ENCODE measurements at places on chromosomes 1 and 21.

- DNase-seq: peak; percentile 76
These were observed 1.7 kb upstream of the KIF26B start for GRCh38 chr1:245153081-245153551.

DNA sequence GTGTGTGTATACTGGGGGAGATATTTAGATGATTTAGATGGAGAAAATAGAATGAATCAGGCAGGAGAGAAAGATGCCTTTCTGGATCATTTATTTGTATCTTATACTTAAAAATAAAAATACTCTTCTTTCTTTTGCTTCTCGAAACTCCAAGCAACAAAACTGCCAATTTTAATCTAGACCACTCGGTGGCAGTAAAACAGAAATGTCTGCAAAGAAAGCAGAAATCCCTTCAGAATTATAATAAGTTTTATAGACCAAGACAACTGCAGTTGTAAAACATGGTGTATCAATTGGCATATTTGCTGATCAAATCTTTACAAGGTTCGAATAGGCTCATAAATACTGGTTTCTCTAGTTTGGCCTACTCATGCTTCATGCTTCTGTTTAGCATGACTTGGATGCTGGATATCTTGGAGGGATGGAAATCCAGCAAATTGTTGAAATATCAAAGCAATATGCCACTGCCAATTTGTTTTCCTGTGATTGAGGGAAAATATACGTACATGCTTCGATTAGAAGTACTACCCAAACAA lies 15.1 kb upstream of the C1orf87 start:
- DNase-seq: no peak

- DNase-seq: no peak
These were observed 585 bp downstream of the NEGR1 start for GRCh38 chr1:72281637-72282270.

- DNase-seq: no peak
These were observed 6.6 kb downstream of the TBX19 start for GRCh38 chr1:168287237-168287664.

DNA sequence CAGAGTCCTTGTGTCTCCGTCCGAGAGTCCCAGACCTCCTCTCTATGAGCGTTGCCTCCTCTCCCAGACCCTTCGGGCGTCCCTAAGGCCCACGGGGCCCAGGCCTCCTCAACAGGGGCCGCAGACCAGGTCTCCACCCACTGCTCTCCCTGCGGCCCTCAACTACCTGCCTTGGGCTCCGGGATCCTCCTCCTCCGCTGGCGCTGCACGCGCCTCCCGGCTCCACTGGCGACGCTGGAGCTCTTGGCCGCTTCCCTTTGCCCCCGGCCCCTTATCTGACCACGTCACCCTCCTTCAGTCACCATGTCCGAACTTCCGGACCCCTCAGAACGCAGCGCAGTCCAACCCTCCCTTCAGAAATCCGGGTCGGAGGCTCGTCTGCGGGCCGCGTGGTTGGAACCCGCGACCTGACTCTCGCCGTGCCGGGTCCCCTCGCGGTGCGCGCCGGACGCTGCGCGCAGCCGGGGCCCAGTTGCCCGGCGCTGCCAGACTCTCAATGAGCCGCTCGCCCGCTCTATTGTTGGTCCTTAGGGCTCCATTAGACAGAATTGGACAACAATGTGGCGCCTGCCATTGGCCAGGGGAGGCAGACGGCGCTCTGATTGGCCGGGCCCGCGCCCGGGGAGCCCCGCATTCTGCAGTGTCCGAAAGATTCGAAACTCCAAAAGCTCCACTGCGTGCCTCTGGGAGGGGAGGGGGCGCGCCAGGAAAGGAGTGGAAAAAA lies at the start of gene DMRTA2:
DMRTA2 (minus strand) TSS at position 498 of the 724 bp plus-strand sequence. CDS start 1,907 bp downstream, outside the sequence.
- DNase-seq: peak; percentile 15

DNA sequence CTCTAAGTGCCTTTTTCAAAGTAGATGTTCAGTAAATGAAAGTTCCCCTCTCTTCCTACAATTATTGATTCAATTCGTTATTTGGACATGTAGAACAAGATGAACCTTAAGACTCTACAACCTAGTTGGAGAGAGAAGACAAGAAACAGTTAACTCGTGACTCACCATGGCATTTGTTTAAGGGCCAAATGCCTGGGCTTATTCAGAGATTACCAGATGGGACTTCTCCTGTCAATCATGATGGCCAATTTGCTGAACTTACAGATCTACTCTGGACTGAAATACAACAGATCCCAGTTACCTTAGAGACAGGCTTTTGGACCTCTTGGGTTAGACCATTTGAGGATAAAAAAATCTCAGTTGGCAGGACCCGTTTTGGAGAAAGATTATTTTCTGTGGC lies 93.5 kb downstream of the C1orf94 start:
- no peak for DNase-seq

DNA sequence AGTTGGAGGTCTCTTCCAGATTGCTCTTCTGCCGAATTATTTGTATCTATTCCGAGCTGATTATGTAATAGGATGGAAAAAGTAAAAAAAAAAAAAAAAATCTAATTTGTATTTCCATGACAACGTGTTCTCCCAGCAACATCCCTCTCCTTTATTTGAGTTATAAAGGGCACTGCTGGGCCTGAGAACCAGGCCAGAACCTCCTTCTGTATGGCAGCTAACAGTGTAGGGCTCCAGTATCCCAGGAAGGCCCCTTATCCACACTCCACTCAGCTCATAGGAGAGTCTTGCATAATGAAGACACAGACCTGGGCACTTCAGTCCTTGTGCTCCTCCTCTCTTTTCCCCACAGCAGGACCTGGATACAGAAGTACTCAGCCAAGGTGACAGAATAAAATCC lies 3.7 kb upstream of the IPO9 start:
- no peak for DNase-seq

DNA sequence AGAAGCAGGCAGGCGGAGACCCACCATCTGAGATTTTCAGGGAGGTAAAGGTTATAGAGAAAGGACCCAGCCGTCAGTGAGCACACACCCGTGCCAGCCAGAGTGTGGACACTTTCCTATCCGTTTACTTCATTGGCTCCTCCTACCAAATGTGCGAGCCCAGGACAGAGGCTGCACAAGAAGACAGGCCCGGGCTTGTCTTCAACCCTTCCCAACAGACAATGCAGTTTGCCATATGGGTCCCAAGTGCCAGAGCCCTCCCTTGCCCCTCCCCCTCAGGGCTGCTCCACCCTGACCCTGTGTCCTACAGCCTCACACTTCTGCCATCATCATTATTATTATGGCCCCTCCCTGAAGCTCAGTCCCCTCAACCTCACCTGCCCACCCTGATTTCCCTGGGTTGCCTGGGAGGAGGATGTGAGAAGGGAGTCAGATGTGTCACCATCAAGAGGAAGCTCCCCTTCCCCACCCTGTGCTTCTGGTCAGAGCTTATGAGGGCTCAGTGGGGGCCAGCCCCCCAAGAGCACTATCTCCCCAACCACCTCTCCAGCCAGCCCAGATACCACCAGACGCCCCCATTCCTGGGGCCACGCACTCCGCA lies 9.4 kb downstream of the LAPTM5 start:
- DNase-seq: no peak

GRCh38 chr1:115412286-115412685 lies 74.2 kb upstream of the NGF start:
- no peak for DNase-seq

- no peak for DNase-seq
These were observed 76.3 kb downstream of the TOMM20 start for GRCh38 chr1:235052067-235053008.

- peak; percentile 25 for DNase-seq
These were observed 22.0 kb downstream of the PRKCZ start for GRCh38 chr1:2072109-2072806.

DNA sequence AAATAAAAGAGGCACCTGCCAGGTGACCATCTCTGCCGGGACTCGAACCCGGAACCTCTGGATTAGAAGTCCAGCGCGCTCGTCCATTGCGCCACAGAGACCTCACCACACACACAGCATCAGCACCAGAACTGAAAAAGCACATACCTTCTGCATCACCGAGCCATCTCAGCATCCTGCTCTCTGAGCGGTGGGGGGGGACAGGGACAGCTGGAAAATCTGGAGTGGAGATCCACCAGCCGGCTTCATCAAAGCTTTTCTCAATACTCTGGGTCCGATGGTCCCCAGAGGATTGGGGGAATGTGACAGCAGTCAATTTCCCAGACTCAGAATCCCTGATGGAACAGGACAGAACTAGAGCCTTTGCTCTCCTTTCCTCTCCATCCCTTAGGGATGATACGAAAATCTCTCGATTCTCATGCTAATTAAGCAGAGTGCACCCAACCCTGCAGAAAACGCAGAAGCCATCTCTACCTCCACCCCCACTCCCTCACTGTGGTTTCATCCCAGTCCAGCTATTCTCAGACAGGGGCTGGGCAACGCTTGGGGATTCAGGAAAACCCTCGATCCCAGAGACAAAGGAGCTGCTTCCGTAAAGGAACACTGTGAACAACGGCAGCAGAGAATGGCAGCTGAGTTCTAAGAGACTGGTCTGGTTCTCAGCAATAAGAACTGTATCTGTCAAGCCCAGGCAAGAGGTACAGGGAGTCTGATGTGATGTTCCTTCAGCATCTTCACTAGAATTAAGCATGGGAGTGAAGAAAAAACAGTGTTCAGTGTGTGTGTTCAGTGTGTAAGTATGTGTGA lies 29.6 kb upstream of the CADM3 start:
- DNase-seq: peak; percentile 15

DNA sequence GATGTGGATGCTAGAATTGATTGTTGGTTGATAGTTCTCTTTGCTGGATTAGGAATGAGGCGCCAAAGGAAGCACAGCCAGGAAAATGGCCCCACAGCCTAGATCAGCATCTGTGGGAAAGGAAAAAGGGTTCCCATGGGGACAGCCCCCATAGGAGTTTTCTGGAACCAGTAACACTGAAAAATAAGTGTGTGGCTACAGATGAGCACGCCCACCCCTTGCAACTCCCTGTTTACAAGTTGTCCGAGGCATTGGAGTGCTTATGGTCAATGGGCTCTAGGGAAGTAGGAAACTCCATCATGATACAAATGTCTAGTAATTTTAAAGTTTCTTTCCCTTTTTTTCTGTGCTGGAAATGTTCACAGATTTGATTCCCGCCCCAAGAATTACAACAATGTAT lies 23.8 kb upstream of the UBE2U start:
- DNase-seq: no peak

GRCh38 chr21:28215214-28215954 lies 777.3 kb downstream of the LTN1 start:
- DNase-seq: no peak

DNA sequence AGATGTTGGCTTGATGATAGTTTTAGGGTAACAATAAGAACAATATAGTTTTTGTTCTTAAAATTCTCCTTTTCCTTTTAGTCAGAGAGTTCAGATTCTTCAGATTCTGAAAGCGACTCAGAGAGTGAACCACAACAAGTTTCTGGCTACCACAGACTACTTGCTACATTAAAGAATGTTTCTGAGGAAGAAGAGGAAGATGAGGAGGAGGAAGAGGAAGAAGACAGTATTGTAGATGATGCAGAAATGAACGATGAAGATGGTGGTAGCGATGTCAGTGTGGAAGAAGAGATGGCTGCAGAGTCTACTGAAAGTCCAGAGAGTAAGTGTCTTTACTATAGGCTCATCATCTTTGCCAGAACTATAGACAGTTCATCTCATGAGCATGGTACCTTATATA lies 3.0 kb downstream of the UTP25 start:
- no peak for DNase-seq

- DNase-seq: no peak
These were observed 701 bp downstream of the DEDD start for GRCh38 chr1:161131523-161132409.

DNA sequence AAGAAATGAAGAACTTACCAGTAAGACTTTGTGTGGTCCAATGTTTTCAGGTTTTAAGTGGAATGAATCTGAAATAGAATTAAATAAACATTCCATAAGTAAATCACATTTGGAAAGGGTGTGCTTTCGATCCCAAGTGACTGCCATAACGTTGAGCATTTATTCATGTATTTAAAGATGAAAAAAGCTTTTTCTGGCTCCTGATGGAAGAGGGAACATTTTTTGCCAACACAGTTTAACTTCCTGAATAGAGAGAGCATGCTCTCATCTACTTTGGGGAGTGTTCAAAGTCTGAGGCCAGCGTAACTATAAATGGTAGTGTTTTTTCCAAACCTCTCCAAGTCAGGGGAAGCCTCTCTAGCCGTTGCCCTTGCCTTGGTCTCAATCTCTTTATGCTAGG lies 55.8 kb downstream of the GNG12 start:
- DNase-seq: no peak
